ENCODE measurements at places on chromosomes 4 and X. TPM values are rescaled to one million over a fixed set of nuclear protein-coding genes. Genes with fewer than 3 reads are reported as not detected.
A peak's percentile ranks its signal among the peaks of the same experiment; 100 is the strongest.

The SOWAHB gene
- 3.2 TPM for total RNA-seq

The RTL3 gene
- not detected for total RNA-seq

The TRMT10A gene
- total RNA-seq: 5.4 TPM

The PRRG1 gene
- total RNA-seq: 3.8 TPM

The ENAM gene
- total RNA-seq: not detected

The NWD2 gene
- 2.1 TPM for total RNA-seq

The RENBP gene
- 1.7 TPM for total RNA-seq

DNA sequence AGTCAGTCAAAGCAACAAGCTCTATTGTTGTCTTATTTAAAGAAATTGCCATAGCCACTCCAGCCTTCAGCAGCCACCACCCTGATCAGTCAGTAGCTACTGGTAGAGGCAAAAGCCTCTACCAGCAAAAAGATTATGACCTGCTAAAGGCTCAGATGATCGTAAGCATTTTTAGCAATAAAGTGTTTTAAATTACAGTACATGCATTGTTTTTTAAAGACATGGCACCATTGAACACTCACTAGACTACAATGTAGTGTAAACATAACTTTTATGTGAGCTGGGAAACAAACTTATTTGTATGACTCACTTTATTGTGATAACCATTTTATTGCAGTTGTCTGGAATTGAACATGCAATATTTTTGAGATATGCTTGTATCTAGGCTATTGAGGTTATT is 32.3 kb upstream of the DYNLT3 start:
- H3K4me3 ChIP-seq: no peak overlapping the region
- no peaks in the 10 kb centered on the region for H3K4me1 ChIP-seq
- no peaks in the 10 kb centered on the region for H3K36me3 ChIP-seq
- DNase-seq: no peak
- no peak overlapping the region for H3K27ac ChIP-seq

DNA sequence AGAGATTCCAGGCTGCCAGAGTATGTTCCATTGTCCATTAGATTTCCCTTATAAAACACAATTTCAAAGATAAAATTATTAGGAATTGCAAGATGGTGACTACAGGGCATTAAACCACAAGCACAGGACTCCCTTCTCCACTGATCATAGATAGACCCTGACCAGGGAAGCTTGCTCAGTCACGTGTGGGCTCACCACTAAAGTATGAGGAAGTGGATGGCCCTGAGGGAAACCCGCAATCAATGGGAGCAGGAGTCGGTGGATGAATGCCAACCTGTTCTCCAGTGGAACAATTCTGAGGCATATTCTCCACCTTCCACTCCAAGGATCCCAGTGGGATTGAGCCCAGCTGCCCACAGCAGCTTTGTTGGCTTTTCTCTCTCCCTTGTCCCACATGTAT is 515.7 kb downstream of the BCOR start:
- no peak overlapping the region for H3K27ac ChIP-seq
- no peaks in the 10 kb centered on the region for H3K27me3 ChIP-seq
- no peak overlapping the region for H3K4me3 ChIP-seq
- no peaks in the 10 kb centered on the region for H3K36me3 ChIP-seq

GRCh38 chr4:108031427-108032083 is 41.9 kb downstream of the HADH start:
- no peaks in the 10 kb centered on the region for H3K4me1 ChIP-seq
- no peak overlapping the region for H3K27ac ChIP-seq
- DNase-seq: no peak
- no peak overlapping the region for H3K4me3 ChIP-seq

DNA sequence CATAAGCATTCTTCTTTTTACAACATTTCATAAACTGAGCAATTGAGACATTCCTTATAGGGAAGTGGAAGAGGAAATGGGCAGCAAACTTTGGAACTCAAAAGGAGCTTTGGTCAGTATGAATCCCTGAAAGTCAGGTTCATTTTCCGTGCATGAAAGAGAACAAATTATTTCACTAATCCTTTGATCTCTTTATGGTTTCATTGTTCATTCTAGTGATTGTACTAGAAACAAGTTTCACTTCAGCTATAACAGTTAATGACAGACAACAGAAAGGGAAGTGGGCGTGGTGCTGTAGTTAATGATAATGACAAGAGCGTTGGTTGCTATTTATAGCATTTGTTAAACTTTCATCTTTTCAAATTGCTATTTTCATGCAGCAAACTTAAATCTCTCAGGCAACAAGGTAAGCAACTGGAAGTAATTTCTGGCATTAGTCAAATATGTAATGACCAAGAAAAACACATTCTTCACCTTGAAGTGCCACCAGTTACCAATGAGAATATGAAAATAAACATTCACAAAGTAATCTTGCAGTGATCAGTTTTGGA is 98.4 kb downstream of the AREG start:
- H3K27ac ChIP-seq: no peak overlapping the region
- DNase-seq: no peak
- H3K4me3 ChIP-seq: no peak overlapping the region

- no peak overlapping the region for H3K4me3 ChIP-seq
- H3K4me1 ChIP-seq: no peaks in the 10 kb centered on the region
- no peak overlapping the region for H3K27ac ChIP-seq
- H3K36me3 ChIP-seq: peaks cover 4% of the 10 kb centered on the region
- no peak for DNase-seq
Observed at GRCh38 chr4:101037938-101038413, 309.4 kb downstream of the PPP3CA start.

DNA sequence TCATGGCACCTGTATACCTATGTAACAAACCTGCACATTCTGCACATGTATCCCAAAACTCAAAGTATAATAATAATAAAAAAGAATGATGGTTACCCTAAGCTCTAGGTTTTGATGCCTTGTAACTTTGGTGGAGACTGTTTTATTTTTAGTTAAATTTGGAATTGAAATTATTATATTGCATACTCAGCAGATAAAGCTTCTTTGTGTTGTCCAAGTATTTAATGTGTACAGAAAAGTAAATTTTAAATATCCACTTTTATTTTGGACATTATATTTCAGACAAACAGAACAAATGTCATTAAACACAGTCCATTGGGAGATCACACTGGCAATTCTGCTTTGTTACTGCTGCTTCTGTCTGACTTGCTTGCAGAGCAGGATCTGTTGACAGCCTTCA is 684.5 kb upstream of the CT83 start:
- no peak overlapping the region for H3K27ac ChIP-seq
- no peak for DNase-seq
- no peaks in the 10 kb centered on the region for H3K4me1 ChIP-seq
- no peak overlapping the region for H3K4me3 ChIP-seq
- H3K36me3 ChIP-seq: no peaks in the 10 kb centered on the region

GRCh38 chrX:31181377-31182000 is 109.6 kb upstream of the FTHL17 start:
- H3K27ac ChIP-seq: no peak overlapping the region
- no peak for DNase-seq
- H3K36me3 ChIP-seq: peaks cover 2% of the 10 kb centered on the region
- H3K4me3 ChIP-seq: no peak overlapping the region

- no peak overlapping the region for H3K27ac ChIP-seq
- no peak for DNase-seq
- H3K27me3 ChIP-seq: no peaks in the 10 kb centered on the region
- H3K4me3 ChIP-seq: no peak overlapping the region
- H3K4me1 ChIP-seq: no peaks in the 10 kb centered on the region
Observed at GRCh38 chr4:113339430-113339813, 290.0 kb downstream of the ANK2 start.

GRCh38 chr4:89563431-89563830 is 255.8 kb upstream of the GPRIN3 start:
- H3K27ac ChIP-seq: no peak overlapping the region
- DNase-seq: no peak

DNA sequence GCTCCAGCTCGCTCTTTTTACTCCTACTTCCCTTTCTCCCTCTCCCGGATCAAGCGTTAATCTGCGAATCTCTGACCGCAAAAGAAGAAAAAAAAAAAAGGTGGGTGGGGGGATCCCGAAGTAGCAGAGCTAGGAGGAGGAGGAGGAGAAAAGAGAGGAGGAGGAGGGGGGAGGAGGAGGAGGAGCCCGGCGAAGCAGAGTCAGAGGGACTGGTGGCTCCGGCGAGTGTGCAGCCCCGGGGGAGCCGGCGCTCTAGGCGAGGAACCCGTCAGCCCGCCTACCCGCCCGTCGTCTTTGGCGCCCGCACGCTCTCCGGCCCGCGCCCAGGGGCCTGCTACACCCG is at the start of gene NHSL2:
Gene NHSL2, plus strand, starts transcription at position 203 of the 343 bp plus-strand sequence.
- H3K4me3 ChIP-seq: peak within 1 kb of the TSS; percentile 52
- peak within 1 kb of the TSS; percentile 38 for H3K27ac ChIP-seq
- peaks cover 25% of the 10 kb centered on the region for H3K27me3 ChIP-seq

GRCh38 chrX:132837967-132838366 is 120.5 kb downstream of the HS6ST2 start:
- no peaks in the 10 kb centered on the region for H3K4me1 ChIP-seq
- no peaks in the 10 kb centered on the region for H3K36me3 ChIP-seq
- DNase-seq: no peak
- H3K27ac ChIP-seq: no peak overlapping the region
- H3K4me3 ChIP-seq: no peak overlapping the region

- H3K27ac ChIP-seq: no peak overlapping the region
- no peak overlapping the region for H3K4me3 ChIP-seq
- no peaks in the 10 kb centered on the region for H3K27me3 ChIP-seq
- no peaks in the 10 kb centered on the region for H3K36me3 ChIP-seq
Observed at GRCh38 chr4:82124932-82125786, 248.6 kb downstream of the HNRNPD start.

DNA sequence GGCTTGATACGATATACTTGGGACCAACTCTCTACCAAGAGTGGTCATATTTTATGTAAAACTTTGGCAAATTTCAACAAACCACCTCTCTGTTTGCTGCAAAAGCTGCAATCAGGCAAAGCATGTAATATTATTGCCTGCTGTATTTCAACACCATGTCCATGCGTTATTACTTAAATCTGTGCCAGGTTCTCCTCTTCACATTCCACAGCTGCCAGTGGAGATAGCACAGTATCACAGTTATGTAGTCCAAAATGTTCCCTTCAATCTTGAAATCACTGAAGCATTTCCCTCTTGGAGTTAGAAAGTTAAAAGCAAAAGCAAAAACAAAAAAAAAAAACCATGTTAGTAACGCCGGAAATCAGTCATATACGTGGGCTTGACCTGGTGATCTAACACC is 396.7 kb upstream of the MAGEC2 start:
- H3K27ac ChIP-seq: no peak overlapping the region
- H3K4me1 ChIP-seq: no peaks in the 10 kb centered on the region
- H3K36me3 ChIP-seq: no peaks in the 10 kb centered on the region

- no peak for DNase-seq
- no peaks in the 10 kb centered on the region for H3K36me3 ChIP-seq
- no peaks in the 10 kb centered on the region for H3K4me1 ChIP-seq
- no peak overlapping the region for H3K27ac ChIP-seq
Observed at GRCh38 chr4:67122029-67122428, 423.3 kb downstream of the CENPC start.

DNA sequence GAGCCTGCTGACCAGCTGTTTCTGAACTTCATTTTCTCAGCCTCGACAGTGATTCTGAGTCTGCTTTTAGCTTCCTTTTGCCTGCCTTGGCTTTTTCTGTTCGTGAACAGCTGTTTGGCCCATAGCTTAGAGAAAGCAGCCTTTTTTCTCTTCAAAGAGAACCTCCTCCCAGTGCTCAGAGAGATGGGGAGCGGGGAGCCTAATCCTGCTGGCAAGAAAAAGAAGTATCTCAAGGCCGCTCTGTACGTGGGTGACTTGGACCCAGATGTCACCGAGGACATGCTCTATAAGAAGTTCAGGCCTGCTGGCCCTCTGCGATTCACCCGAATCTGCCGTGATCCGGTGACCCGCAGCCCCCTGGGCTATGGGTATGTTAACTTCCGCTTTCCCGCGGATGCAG is 756 bp downstream of the PABPC5 start:
- no peaks in the 10 kb centered on the region for H3K27me3 ChIP-seq
- peak overlapping the region; percentile 48 for H3K4me3 ChIP-seq
- H3K36me3 ChIP-seq: no peaks in the 10 kb centered on the region
- H3K4me1 ChIP-seq: no peaks in the 10 kb centered on the region
- H3K27ac ChIP-seq: peak overlapping the region; percentile 68
- DNase-seq: no peak

DNA sequence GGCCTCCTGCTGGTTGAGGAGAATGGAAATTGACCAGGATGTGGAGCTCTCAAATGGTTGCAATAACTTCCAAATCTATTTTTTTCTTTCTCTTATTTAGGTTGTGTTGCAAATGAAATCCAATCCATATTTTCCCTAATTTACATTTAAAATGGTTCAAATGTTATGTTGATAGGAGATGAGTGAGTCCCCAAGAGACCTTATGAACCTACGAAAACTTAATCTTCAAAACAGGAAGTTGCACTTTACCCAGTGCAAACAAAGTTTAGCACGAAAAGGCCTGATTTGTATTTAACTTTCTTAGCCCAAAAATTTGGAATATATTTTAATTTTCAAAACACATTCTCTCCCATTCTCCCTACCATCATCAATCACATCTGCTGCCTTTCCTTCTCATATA is 59.3 kb upstream of the NDP start:
- H3K4me1 ChIP-seq: no peaks in the 10 kb centered on the region
- no peak overlapping the region for H3K4me3 ChIP-seq
- no peak overlapping the region for H3K27ac ChIP-seq
- no peak for DNase-seq
- no peaks in the 10 kb centered on the region for H3K27me3 ChIP-seq

- no peaks in the 10 kb centered on the region for H3K27me3 ChIP-seq
- peaks cover 34% of the 10 kb centered on the region for H3K36me3 ChIP-seq
- H3K4me1 ChIP-seq: peaks cover under 1% of the 10 kb centered on the region
- H3K27ac ChIP-seq: no peak overlapping the region
Observed at GRCh38 chr4:140648716-140649308, 80.1 kb upstream of the UCP1 start.

DNA sequence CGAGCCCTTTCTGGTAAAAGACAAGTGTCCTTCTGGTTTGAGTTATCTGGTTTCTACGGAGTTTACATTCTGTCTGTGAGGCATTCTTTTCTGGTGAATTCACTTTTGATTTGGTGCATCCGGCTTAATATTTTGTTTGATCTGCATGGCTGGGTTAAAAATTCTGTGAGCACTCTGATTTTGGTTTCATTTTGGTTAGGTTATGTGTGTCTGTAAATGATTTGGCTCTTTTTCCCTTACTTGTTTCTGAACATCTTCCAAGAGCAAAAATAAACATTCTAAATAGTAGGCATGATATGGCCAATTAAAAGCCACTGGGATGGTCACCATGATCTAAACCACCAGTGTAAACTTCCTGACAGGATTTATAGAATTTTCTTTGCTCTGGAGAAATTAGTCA is 85.7 kb upstream of the PTPN13 start:
- no peak overlapping the region for H3K4me3 ChIP-seq
- H3K27ac ChIP-seq: no peak overlapping the region
- DNase-seq: no peak

Measured in suprapubic skin (tissue), 4 donors.